ENCODE measurements at places on chromosomes 7 and 10.

DNA sequence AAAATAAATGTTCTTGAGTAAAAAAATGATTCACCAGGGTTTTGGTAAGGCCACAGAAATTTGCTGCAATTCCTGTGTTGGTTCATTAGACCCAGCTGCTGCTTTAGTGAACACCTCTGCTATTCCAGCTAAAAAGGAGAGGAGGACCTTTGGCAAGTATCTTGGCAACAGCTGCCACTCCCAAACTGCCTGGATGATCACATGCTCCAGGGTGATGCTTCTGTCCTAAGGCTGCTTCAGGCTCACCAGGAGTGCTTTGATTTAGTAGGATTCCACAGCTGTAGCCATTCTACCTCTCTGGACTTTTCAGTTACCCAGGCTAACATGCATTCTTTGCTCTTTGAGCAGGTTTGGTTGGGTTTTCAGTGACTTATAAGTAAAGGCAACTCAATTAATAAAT is 82.6 kb upstream of the NPVF start:
- DNase-seq = no peak

- no peak for DNase-seq
These were observed 468.0 kb downstream of the HTR7 start for GRCh38 chr10:90389876-90390275.

- DNase-seq = no peak
These were observed 6.9 kb upstream of the CYP2E1 start for GRCh38 chr10:133520193-133520738.

- DNase-seq = no peak
These were observed 293.4 kb upstream of the VWC2 start for GRCh38 chr7:49479936-49480544.

DNA sequence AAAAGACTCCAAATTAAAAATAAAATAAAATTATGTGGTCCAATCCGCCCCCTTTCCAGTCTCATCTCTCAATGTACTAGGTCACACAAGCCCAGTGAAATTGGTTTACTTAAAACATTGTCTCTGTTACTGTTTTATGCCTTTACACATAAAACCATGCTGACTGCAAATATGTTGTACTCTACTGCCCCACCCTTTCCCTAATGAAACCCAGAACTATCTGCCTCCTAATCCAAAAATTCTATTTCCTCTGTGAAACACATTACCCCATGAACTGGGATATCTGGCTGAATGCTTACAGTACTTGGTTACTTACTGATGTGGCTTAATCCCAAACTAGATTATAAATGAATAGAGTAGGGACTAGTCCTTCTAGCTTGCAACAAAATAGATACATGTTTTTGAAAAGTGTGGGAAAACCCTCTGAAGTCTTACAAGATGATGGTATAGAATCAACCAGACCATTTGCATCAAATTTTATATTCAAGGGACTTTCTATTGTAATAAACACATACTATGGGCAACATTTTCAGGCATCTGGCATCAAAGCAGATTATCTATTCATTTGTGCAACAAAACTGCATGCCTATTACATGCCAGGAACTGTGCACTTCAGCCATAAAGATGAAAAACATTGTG is 10.0 kb upstream of the KMT2E start:
- DNase-seq = no peak

GRCh38 chr7:130961128-130961601 is 227.2 kb upstream of the KLF14 start:
- DNase-seq = peak; percentile 57

DNA sequence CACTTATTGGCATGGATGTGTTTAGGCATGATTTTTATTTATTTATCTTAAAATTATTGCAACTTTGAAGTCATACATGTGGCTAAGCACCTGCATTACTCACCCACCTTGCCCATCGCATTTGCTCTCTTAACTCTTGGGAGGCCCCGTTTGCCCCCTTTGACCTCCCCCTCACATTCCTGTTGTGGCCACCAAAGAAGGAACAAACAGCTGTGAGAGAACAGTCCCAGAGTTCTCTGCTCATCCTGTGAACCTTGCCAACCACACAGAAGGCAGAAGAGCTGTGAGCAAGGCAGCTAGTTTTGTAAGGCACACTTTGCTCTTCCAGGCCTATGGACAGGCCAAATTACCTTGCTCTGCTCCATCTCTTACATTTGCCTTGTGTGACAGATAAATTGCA is 23.6 kb upstream of the FGL2 start:
- DNase-seq = no peak

- no peak for DNase-seq
These were observed 58.1 kb upstream of the KIAA1217 start for GRCh38 chr10:24150853-24151252.

GRCh38 chr7:7354674-7355073 is 172.3 kb downstream of the C1GALT1 start:
- no peak for DNase-seq

GRCh38 chr10:125844751-125845221 is 21.4 kb downstream of the BCCIP start:
- DNase-seq = no peak

DNA sequence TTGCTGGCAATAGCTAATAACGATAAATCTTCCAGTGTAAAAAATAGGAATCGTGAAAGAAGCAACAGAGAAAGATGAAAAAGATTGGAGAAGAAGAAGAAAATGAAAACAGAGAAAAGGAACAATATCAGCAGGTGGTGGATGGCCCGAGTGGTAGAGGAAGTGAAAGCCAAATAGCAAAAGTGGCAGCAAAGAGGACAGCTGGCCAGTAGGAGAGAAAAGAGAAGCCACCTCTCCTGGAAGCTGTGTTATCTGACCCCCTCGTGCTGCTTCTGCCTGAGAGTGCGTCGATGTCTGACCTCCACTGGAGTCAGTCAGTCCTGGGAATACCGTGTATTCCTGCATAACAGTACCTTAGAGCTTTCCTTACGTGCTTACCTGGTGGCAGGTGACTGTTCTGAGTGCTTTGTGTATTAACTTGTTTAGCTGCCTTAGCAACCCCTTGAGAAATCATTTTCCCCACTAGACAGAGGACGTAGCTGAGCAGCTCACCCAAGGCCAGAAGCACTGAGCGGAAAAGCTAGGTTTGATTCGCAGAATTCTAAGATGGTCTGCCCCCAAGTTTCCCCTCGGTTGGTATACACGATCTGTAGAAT is 88.3 kb downstream of the CHN2 start:
- DNase-seq = no peak

- no peak for DNase-seq
These were observed 90.9 kb downstream of the NEURL1 start for GRCh38 chr10:103584216-103585010.

GRCh38 chr7:2884161-2884560 is 40.1 kb upstream of the GNA12 start:
- no peak for DNase-seq

DNA sequence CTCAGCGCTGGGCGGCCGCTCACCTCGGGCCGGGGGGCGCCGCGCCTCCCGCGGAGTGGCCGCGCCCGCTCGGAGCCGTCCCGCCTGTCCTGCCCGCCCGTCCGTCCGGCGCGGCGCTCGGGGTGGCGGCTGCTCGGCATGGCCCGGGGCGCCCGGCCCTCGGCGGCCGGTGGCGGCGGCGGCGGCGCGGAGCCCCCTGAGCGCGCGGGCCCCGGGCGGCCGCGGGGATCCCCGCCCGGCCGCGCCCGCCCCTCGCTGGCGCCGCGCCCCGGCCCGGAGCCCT is 338 bp downstream of the SDK1 start:
- DNase-seq = no peak

DNA sequence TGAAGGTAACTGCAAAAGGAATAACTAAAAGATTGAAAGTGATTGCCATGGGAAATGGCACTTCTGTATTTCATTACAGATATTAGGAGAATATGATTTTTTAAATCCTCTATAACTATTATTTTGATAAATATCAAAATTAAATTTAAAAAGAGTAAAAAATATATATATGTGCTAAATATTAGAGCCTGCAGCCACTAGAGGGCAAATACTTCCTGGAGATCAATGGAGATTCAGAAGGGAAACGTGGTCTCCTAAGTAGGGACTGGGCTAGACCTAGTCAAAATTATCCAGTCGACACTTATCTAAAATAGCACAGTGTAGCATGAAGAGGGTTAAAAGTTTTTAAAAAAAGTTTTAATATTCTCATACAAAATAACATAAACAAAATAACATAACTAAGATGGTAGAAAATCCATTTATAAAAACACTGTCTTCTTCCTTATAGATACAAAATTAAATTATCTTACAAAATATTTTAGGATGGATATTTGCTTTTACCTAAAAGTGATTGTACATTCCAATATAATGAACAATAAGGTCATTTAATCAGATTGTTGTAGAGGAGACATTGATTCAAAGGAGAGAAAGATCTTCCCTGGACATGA is 434.3 kb downstream of the MDFIC start:
- DNase-seq = no peak

- no peak for DNase-seq
These were observed 57.5 kb downstream of the AGMO start for GRCh38 chr7:15504351-15504750.

DNA sequence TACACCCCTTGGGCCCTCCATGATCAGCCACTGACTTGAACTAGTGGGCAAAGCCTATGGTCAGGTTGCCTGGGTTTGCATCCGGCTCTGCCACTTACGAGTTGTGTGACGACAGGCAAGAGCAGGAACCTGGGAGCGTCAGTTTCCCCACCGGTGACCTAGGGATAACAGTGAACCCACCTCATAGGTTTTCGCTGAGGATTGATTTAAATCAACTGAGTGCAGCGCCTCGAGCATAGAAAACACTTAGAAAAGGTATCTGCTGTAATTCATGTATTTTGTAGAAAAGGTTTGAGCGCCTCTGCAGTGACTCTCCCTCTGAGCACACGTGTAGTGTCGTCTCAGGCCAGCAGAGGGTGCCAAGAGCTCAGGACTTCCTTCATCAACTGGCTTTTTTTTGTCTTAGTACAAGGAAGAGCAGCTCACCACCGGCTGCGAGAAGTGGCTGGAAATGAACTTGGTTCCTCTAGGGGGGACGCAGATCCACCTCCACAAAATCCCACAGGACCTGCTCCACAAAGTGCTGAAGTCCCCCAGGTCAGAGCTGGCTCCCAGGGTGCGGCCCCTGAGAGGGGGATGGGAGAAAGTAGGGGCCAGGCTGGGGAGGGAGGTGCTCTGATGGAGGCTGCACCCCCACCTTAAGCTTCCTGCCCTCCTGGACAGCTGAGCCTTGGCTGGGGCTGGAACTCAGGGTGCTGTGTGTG is 27.7 kb downstream of the BTBD16 start:
- DNase-seq = no peak

GRCh38 chr7:42315103-42315502 is 78.1 kb upstream of the GLI3 start:
- DNase-seq = no peak

GRCh38 chr10:81874875-81875466 is at the start of gene NRG3:
Gene NRG3 (plus strand): TSS chr10:81875194.
- DNase-seq = no peak

DNA sequence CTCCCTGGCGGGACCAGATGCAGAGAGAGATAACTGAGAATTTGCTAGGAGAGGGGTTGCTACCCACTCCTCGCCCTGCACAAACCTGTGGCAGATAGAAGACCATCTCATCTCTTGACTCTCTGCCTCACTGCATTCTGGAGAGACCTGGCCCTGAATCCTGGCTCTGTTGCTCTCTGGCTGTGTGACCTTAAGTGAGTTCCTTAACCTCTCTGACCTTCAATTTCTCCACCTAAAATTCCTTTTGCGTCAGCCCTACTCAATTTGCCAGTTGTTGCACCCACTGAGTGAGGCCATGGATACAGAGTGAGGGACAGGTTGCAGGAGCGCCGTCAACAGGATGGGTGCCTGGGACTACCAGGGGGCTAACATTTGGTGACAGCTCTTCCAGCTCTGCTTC is 5.2 kb downstream of the C10orf71 start:
- no peak for DNase-seq

GRCh38 chr7:18566205-18566604 is 70.7 kb downstream of the HDAC9 start:
- no peak for DNase-seq

DNA sequence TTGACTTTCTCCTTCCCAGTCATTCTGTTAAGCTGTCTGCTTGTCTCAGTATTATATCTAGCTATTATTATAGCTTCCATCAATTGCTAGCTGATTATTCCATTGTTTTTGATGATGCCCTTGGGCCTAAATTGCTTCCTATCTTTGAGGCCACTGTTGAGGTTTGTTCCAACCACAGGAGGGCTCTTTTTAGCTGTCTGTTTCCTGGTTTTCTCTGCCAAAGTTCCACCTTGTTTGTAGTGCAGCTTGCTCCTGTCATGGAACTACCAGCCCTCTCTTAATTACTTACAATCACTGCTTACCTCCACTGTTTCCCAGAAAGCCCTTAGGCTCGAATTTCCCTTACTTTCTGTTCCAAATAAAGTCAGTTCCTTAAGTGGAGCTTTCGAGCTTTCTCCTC is 118.7 kb upstream of the SEC61G start:
- DNase-seq = no peak

DNA sequence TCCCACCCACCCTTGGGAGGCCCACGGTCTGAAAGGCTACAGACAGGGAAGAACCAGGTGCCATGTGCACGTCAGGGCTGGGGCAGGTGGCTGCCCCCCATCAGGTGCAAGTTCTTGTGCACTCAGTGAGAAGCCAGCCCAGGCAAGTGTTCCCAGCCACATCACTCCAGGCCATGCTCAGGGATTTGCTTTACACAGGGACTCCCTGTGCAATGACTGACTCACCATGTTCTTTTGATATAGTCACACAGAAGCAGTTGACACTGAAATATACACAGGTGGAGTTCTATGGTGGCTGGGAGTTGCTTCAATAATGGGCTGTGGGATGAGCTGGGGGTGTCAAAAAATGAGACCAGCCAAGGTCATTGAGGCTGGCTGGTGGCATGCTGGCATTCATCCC is 8.0 kb upstream of the CHST15 start:
- DNase-seq = no peak

GRCh38 chr7:127040042-127040441 is 212.7 kb downstream of the GRM8 start:
- no peak for DNase-seq

GRCh38 chr10:115727129-115727528 is 545.9 kb downstream of the GFRA1 start:
- DNase-seq = no peak

DNA sequence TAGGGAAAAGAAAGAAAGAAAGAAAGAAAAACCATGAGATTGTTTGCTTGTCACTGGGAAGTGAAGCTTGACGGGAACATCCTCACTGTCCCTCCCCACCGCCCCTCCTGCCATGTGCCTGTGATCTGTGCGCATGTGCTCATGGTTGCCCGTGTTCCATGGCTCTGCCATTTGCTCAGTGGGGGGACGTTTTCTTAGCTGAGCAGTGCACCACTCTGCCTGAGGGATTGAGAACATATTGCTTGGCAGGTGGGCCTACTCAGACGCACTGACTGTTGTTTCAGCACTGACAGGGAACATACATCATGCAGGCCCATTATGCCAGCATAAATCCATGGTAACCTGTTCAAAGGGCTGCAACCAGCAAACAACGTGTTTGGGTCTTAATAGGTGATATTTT is 747.9 kb upstream of the GALNT17 start:
- no peak for DNase-seq

DNA sequence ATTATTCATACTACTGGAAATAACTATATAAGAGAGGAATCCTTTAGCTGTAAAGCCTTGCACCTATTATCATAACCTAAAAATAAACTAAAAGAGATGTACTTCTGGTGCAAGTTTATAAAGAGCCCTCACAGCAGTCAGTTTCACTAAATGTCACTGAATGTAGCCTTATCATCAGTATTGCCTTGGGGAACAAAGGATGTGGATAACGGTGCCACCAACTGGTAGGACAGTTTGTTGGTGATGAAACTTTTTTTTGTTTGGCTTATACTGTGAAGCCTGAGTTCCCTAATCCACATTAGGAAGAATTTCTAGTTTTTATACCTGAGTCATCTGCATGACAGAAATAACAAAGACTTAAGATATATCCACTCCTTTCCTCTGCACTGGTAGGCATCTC is 117.9 kb upstream of the COL1A2 start:
- DNase-seq = no peak

All from AG04449 (cell line).